ENCODE measurements at places on chromosomes 4 and X.

GRCh38 chrX:35076061-35076460 lies 133.5 kb downstream of the FAM47B start:
- DNase-seq = no peak

- DNase-seq = no peak
Observed at GRCh38 chr4:60327651-60328050, 872.5 kb upstream of the ADGRL3 start.

GRCh38 chr4:99720206-99720605 lies 62.6 kb upstream of the C4orf54 start:
- no peak for DNase-seq

- peak; percentile 71 for DNase-seq
Observed at GRCh38 chrX:129777218-129778030, 2.3 kb upstream of the SASH3 start.

DNA sequence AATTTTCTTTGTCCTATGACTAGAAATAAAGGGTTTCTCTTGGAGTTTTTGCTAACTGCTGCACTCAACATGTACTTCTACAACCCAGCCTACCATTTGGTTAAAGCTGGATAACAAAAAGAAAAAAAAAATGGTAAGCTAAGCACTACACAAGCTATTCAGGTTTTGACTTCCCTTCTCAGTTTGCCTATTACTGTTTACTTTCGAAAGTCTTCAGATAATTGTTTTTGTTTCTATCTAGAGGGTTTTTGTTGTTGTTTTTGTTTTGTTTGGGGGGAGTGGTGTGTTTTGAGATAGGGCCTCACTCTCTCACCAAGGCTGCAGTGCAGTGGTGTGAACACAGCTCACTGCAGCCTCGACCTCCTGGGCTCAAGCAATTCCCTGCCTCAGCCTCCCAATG lies 46.6 kb downstream of the CLOCK start:
- no peak for DNase-seq

GRCh38 chrX:13346646-13347045 lies 26.8 kb upstream of the ATXN3L start:
- no peak for DNase-seq

GRCh38 chr4:1378559-1379231 lies 27.5 kb downstream of the NKX1-1 start:
- no peak for DNase-seq

- no peak for DNase-seq
Observed at GRCh38 chrX:18210470-18210869, 10.2 kb downstream of the BEND2 start.

- no peak for DNase-seq
Observed at GRCh38 chr4:143207555-143207954, 22.8 kb downstream of the USP38 start.

GRCh38 chrX:106177982-106178321 lies 9.8 kb downstream of the PWWP3B start:
- no peak for DNase-seq

- DNase-seq = no peak
Observed at GRCh38 chr4:36277533-36277932, 3.9 kb upstream of the DTHD1 start.

DNA sequence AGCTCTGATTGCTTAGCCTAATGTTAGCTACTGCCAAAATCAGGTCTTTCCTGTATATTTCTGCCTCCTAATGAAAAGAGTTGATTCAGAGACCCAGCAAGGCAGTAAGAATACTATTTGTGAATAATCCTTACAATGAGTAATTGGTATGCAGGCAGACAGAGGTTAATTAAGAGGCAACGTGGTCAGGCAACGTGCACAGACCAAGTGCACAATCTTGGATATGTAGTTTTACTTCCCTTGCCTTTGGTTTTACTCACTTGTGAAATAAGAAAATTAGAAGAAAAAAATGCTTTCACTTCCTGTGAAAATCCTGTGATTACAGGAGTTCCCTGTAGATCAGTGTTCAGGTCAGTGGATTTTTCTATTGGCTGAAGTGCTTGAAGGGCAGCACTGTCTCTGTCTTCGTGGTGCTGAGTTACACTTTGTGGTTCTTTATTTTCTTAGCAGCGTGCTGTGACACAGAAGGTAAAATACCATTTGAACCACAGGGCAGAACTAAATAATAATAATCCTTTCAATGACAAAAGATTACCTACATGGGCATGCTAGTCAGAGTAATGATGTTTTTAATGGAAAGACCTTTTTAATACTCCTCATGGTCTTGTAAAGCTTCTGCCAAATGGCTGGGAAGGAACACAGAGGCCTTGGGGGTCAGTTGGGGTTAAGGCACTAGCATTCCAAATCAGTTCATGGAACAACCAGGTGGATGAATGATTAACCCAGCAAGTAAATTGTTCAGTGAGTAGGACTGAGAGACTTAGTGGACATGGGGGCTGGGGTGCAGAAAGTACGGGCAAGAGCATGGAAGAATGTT lies 430.9 kb downstream of the MAPK10 start:
- no peak for DNase-seq

GRCh38 chr4:77777135-77777807 lies 41.9 kb downstream of the CNOT6L start:
- DNase-seq = no peak

DNA sequence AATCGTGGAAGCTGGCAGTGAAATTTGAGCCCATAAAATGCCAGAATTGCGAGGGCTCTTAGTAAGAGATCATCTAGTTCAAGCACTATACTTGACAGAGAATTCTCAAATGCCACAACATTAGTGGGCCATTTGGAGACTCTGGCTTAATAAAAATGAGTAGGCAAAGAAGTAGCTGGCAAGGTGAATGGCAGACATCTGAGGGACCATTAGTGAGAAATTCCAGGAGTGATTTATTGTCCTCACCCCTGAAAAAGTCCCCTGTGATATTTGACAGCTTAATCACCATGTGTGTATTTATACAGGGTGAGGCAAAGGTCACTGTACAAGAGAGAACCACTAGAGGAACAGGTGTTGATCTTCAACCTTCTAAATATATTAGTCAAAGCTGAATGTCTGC lies 207.5 kb downstream of the CHRDL1 start:
- DNase-seq = no peak

GRCh38 chrX:96688789-96689188 lies 4.1 kb downstream of the DIAPH2 start:
- no peak for DNase-seq

DNA sequence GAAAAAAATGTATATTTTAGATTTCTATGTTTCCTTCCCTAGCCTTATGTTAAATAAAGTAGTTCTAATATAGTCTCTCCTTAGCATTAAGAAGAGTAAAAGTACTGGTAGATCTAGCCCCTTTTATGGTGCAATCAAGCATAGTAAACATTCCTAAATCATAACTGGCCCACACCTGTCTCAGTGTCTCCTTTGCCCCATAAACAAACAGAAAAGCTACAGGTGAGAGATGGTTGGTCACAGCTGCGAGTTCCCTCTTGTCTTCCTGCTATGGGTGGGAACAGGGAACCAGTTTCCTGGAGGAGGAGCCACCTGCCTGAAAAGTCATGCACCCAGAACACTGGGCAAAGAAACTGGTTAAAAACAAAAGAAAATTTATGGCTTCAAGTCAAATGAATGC lies 16.6 kb downstream of the SOWAHB start:
- no peak for DNase-seq

DNA sequence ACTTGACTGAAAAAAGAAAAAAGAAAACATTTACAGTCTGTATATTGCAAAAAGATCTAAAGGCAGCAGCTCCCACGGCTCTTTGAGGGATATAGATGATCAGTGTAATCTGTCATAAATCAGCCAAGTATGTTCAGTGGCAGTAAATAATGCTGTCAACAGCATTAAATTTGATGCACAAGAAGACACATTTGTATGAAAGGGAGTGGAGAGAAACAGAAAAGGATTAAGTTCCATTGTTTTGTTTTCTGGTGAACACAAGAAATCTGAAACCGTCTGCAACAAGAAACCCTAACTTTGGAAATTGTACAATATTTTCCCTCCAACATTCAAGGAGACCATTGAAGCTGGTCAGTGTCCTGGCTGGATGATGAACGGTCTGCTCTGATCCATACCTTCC lies 27.6 kb upstream of the C1QTNF7 start:
- DNase-seq = no peak

GRCh38 chr4:3294401-3295241 lies 1.8 kb downstream of the RGS12 start:
- DNase-seq = no peak

DNA sequence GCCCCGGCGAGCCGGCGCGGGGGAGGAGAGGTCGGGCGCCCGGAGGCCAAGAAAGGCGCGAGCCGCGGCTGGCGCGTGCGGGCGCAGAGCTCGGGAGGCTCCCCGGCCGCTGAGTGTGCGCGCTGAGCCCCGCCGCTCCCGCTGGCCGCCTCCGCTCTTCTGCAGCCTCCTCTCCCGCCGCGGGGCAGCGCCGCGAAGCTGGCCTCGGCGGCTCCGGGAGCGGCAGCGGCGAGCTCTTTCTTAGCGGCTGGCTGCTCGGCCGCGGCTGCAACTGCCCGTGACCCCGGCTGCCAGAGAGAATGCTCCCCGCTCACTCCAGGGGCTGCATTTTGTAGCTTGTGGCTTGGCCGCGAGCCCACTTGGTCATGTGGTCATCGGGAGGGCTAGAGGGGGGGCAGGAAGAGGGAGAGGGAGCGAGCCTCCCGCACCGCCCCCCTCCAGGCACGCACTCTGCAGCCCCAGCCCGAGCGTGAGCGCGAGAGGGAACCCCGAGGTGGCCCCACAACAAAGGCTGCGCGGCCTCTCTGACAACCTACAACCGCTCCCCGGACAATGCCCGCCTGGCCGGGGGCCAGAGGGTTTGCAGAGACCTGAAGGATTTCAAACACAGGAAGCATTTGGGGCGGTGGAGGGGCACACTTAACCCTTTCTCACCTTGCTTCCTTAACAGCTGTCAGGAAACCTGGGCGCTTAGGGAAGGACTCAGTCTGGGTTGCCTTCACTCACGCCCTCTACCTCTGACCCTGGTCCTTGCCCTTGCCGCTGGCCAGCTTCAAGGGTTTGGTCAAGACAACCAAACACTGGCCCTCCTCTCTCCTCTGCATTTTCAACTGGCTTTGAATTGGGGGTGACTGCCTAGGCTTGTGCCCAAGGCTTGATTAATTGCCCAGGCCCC lies at the start of gene APLN:
APLN (minus strand) TSS at position 305 of the 895 bp plus-strand sequence. CDS start 326 bp downstream, outside the sequence.
- peak; percentile 37 for DNase-seq

DNA sequence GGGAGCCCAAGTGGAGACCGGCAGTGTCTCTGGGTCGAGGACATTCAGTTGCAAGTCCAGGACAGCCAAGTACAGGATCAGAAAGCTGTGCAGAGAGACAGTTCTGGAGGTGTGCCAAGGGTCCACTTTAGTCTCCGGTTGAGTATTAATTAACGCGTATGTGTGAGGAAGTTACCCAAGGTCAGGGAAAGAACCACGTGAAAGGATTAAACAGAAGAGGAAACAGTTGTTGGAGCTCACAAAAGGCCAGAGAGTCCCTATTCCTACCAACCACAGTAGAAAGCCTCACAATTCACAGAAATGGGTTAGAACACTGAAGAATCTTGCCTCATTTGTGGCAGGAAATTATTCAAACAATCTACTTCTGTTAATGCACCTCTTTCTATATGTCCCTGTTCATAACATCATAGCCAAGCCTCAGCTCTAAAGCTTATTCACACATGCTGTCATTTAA lies 17.9 kb upstream of the NSUN7 start:
- DNase-seq = no peak

DNA sequence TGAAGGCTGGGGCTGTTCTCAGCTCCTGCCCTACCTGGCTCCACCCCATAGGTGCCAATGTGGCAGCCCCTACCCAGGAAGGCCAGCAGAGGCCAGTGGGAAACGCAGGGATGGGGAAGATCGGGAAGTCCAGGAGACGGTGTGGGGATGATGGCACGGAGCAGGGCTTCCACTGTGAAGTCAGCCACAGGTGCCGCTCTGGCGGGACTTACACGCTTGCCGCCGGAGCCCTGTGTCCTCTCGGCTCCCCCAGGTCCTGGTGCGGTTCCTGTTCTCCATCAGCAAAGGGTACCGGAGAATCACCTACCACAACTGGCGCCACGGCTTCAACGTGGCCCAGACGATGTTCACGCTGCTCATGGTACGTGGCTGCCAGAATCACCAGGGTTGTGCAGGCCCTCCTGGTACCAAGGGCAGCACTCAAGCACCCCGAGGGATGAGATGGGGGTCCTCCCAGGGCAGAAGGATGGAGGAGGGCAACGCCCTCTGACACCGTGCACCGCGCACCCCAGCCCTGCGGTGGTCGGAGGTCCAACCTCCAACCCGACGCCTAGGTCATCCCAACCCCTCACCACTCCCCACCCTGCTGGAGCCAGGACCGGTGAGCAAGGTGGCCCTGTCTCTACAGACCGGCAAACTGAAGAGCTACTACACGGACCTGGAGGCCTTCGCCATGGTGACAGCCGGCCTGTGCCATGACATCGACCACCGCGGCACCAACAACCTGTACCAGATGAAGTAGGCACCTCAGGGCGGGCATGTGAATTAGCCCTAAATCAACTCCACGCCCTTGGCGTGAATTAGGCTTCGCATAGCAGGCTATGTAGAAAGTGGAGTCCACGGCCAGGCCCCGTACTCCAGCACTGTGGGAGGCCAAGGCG lies 12.0 kb downstream of the ATP5ME start:
- DNase-seq = no peak

- no peak for DNase-seq
Observed at GRCh38 chr4:102759831-102760644, 730 bp downstream of the MANBA start.

- no peak for DNase-seq
Observed at GRCh38 chrX:135643916-135644315, 69.5 kb upstream of the CT45A1 start.

DNA sequence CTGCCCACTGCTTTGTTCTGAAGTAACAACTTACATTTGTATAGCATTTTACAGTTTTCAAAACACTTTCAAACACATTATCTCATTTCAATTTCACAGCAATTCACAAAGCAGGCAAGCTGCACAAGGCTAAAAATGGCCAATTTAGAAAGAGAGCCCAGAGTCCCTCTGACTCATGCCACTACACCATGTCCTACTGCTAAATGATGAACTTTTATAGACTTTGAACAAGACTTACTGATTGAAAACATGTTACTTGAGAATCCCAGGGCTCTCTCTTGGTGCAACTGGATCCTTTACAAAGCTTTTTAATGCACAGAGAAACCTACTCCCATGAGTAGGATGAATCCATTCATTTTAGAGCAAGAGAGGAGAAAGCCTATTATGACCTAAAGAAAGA lies 5.8 kb upstream of the G3BP2 start:
- DNase-seq = no peak

DNA sequence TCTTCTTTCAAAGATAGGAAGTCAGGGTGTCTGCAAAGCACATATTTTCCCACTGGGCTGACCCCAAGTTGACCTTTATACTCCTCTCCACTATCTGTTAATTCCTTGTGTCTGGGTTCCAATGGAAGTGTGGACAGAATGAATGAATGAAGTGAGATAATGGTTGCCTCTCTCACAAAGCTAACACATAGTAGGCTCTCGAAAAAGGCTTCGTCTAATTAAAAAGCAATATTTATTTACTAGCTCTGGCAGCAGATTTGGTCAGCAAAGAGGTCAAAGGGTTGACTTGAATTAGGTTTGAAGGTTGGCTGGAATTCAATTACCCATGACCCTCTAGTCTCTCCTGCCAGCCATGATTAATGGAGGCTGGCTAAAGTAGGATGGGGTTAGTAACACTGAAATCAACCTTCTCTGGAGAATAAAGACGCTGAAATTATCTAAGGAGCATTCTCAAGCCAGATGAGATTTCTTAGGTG lies 280.3 kb upstream of the KLF3 start:
- no peak for DNase-seq
